ENCODE measurements at places on chromosomes 1 and 21. TPM values are rescaled to one million over a fixed set of nuclear protein-coding genes. Genes with fewer than 3 reads are reported as not detected.

LCE2C gene
- total RNA-seq, result not detected

HSPB7 gene
- total RNA-seq, result 6.3 TPM

SNIP1 gene
- 27.1 TPM for total RNA-seq

TBX15 gene
- total RNA-seq, result 0.09 TPM

Data from mesothelial cell of epicardium (in vitro differentiated cells).